ENCODE measurements at places on chromosomes 1 and 21.

DNA sequence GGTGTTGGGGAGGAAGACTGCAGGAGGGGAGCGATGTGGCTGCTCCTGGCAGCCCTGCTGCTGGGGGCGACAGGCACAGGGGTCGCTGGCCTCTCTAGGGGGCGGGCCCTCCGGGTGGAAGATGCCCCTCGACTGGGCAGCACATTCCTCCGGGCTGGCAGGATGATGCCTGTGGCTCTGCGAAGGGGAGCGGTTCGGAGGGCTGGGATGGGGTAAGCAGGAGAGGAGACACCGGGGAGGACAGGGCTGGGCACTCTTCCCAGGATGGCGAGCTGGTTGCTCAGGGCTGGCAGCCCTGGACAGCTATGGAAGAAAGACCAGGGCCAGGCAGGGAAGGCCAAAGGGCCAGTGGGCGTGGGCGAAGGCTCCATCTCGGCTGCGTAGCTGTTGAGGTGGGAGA is 12.8 kb downstream of the HEYL start:
- DNase-seq = no peak

DNA sequence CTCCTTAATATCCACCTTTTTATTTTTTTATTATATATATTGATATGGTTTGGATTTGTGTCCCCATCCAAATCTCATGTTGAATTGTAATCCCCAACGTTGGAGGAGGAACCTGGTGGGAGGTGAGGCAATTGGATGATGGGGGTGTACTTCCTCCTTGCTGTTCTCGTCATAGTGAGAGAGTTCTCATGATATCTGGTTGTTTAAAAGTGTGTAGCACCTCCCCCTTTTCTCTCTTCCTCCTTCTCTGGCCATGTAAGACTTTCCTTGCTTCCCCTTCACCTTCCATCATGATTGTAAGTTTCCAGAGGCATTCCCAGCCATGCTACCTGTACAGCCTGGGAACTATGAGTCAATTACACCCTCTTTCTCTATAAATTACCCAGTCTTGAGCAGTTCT is 22.7 kb upstream of the CCSAP start:
- DNase-seq = no peak

DNA sequence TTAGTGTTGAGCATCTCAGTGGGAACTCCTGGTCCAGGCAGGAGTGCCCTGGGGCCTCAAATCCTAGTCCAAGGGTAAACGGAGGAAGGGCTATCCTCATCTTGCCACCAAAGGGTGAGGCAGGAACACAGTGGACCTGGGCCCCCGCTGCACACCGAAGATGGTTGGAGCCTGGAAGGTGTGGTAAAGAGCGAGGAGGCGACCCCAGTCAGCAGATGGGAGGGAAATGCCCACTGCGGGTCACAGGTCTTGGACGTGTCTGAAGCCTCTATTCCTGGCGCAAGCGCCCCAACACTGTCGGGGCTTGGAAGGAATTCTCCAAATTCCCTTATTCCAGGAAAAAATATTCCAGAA is 38.5 kb upstream of the SYNC start:
- DNase-seq = no peak

- DNase-seq = peak; percentile 66
Measured at GRCh38 chr1:109478806-109479205, 4.9 kb upstream of the ATXN7L2 start.

DNA sequence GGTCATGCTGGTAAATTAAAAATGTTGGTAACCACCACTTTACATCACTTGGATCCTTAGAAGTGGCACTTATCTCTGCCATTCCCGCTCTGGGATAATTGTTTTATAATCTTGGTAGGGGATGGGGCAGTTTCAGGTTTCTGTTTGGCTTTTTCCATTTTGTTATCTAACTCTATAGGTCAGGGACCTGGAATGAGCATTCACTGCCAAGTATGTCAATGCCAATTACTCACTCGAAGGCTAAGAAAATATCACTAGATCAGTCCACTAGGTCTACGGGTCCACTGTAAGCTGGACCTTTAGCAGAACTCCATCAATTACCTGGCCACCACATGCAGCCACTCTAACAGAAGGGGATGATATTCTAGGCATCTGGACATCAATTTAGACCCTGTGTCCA is 4.5 kb upstream of the DIP2A start:
- no peak for DNase-seq

GRCh38 chr1:114997510-114998289 is 31.9 kb upstream of the TSHB start:
- DNase-seq = no peak

- no peak for DNase-seq
Measured at GRCh38 chr1:41983451-41983850, 64.7 kb upstream of the HIVEP3 start.

DNA sequence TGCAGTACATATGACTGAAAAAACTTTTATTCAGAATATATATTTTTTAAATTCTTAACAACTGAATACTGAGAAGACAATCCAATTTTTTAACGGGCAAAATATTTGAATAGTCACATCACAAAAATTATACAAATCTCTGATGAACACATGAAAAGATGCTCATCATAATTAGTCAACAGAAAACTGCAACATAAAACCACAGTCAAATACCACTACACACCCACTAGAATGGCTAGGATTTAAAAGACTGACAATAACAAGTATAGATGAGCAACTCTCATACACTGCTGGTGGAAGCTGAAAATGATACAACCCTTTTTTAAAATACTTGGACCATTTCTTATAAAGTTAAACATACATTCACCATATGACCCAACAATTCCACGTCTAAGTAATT is 87.7 kb upstream of the TNFSF4 start:
- DNase-seq = no peak

- DNase-seq = peak; percentile 66
Measured at GRCh38 chr1:17212487-17213121, 7.7 kb downstream of the PADI1 start.

DNA sequence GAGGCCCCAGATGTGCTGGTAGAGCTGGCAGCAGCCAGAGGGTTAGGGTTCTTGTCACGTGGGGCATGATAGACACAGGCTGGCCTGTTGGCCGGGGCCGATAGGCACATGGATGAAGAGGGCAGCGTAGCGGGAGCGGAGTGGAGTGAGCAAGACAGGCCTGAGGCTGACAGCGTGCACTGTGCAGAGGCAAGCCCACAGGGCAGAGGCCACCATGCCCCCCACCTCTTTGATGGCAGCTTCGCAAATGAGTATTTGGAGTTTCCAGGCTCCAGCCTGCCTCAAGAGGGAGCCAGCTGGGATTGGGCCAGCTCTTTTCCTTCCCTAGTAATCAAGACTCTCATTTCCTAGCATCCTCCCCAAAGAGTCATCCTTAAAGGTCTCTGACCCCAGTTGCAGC is 43.5 kb downstream of the TMCC2 start:
- no peak for DNase-seq

- no peak for DNase-seq
Measured at GRCh38 chr1:206538086-206538770, 30.9 kb downstream of the RASSF5 start.

DNA sequence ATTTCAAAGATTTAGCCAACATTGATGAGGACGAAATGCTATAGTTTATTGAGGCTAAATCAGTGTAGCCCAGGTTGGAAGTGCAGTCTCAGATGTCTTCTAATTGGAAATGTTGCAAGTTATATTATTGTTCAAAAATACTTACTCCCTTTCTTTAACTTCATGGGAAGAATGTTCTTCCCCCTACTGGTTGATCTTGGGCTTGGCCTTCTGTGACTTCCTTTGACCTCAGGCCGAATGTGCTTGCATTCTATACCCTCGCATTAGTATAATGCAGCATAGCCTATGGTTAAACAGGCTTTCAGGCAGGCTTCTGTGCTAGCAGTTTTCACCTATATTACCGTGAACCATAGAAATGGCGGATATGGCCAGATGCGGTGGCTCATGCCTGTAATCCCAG is 77.3 kb downstream of the RPE65 start:
- no peak for DNase-seq

DNA sequence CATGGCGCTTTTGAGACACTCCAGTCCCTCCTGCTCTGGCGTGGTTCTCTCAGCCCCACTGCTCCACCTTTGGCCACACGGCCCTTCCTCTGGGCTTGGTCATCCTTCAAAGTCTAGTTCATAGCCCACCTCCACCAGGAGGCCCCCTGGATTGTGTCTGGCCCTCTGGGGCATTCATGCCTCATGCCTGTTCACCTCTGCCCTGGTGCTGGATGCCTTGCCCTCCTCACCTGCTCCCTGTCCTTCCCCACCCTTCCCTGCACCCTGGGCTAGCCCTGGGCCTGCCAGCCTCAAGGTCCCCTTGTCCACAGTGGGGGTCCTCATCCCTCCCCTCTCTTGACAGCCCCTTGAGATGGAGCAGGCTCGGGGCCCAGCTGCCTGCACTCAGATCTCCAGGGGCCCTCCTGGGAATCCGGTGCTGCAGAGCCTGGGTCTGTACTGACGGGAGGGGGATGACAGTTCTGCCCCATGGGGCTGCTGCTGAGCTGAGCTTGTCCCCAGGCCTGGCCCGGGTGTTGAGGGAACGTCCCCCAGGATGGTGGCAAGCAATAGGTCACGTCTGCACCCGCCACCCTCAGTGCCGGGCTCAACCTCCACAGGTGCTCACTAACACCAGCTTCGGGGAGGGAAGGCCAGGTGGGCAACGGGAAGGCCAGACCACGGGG is 18.4 kb downstream of the PRXL2B start:
- no peak for DNase-seq

- no peak for DNase-seq
Measured at GRCh38 chr21:32415451-32416398, 3.2 kb downstream of the EVA1C start.

DNA sequence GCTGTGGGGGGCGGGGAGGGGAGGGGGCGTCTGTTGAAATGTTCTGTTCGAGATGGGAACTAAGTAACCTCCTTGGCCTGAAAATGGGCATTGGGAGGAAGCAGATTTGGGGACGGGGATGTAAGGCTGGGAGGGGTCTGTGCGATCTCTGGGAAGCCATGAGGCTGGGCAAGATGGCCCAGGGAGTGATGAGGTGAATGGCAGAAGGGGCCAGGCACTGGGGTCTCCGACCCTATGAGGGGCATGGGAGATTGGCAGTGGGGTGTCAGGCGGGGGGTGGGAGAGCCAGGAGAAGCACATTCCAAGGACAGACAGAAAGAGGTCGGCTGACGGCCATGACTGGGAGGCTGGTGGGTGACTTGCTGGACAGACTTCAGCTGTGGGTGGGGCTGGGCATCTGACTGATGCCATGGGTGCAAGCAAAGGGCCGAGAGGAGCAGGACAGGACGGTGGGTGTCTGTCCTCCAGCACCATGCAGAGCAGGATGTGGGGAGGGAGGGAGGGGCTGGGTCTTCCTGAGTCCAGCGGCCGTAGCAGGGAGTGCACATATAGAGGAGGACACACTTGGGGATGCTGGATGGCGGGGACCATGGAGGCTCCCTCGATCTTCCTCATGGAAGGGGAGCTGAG is 30.0 kb upstream of the COL18A1 start:
- no peak for DNase-seq

- DNase-seq = no peak
Measured at GRCh38 chr1:110262846-110263631, 52.9 kb downstream of the KCNC4 start.

DNA sequence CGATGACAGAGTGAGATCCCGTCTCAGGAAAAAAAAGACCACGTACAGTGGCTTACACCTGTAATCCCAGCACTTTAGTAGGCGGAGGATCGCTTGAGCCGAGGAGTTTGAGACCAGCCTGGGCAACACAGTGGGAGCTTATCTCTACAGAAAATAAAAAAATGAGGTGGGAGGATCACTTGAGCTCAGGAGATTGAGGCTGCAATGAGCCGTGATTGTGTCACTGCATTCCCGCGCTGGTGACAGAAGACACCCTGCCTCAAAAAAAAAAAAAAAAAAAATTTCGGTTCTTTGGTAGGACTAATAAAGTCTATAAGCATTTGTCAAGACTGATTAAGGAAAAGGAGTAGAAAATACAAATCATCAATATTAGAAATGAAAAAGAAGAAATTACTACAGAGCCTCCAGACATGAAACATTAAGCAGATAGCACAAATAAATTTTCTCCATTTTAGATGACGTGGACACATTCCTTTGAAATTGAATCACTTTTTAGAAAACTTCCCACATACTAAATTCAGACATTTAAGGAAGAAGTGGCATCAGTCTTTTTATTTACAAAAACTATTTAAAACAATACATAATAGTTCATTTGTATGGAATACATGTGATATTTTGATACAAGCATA is 30.4 kb downstream of the MORC3 start:
- no peak for DNase-seq

- DNase-seq = no peak
Measured at GRCh38 chr1:84000196-84000885, 1.4 kb upstream of the TTLL7 start.

GRCh38 chr1:4048076-4048475 is 148.0 kb upstream of the C1orf174 start:
- no peak for DNase-seq

DNA sequence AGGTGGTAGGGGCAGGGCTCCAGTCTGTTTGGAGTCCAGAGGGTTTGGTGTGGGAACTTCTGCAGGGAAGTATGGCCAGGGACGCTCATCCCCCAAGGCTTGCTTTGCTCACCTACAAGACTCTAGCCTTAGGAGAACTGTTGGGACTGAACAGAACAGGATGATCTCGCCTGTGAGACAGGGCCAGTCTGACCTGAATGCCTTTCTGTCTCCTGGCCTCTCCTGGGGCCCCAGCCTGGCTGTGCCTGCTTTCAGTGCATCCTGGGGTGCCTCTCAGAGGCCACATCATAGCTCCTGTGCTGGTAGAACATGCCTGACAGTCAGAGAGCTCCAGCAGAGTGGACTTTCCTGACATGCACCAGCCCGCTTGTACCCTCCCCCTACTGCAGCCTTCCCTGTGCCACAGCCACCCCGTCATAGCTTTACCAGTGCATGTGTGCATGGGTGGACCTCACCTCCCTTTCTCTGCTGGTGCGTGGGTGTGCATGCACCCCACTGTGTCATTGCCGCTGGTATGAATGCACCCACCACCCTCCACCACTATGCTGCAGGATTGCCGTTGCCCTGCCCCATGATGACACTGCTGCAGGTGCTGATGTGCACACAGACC is 165.8 kb downstream of the GIPC2 start:
- no peak for DNase-seq

GRCh38 chr1:167524651-167525050 is 6.3 kb upstream of the CD247 start:
- DNase-seq = no peak

DNA sequence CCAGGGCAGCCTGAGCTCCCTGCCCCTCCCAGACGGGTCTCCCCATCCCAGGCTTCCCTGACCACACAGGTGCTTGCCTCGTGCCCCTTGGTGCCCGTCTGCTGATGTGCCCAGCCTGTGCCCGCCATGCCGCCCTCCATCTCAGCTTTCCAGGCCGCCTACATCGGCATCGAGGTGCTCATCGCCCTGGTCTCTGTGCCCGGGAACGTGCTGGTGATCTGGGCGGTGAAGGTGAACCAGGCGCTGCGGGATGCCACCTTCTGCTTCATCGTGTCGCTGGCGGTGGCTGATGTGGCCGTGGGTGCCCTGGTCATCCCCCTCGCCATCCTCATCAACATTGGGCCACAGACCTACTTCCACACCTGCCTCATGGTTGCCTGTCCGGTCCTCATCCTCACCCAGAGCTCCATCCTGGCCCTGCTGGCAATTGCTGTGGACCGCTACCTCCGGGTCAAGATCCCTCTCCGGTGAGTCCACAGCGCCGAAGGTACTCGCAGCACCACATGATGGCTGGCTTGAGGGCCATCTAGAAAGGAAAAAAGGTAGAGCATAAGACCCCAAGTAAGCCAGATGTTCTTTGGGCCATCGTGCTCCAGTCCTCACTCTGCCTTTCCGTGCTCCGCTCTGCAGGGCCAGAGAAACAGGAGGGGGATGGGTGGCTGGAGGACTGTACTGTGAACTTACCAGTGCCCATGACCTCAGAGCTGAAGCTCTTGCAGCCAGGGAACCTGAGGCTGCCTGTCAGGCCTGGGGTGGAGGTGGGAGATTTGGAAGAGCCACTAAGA is 1.4 kb downstream of the ADORA1 start:
- no peak for DNase-seq

Data from CD4-positive, alpha-beta T cell (primary cell).